ENCODE measurements at places on chromosomes 7 and 10. TPM values are rescaled to one million over a fixed set of nuclear protein-coding genes. Genes with fewer than 3 reads are reported as not detected.

- DNase-seq: no peak
Measured at GRCh38 chr7:140831724-140832123, 93.0 kb downstream of the BRAF start.

DNA sequence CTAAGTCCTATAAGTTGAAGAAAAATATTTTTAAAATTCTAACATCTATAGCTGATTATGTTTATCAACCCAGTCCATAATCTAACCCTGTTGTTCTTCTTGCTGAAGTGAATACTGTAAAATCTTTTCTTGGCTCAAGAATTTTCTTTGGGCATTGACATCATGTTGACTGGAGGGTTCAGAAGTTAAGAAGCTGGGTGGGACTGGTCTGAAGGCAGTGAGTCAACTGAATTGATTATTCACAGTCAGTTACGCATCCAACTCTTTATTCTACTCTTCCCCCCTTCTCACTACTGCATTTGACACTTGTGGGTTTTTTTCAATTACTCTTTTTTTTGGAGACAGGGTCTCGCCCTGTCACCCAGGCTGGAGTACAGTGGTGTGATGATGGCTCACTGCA is 31.0 kb downstream of the DENND2A start:
- no peak for DNase-seq

DNA sequence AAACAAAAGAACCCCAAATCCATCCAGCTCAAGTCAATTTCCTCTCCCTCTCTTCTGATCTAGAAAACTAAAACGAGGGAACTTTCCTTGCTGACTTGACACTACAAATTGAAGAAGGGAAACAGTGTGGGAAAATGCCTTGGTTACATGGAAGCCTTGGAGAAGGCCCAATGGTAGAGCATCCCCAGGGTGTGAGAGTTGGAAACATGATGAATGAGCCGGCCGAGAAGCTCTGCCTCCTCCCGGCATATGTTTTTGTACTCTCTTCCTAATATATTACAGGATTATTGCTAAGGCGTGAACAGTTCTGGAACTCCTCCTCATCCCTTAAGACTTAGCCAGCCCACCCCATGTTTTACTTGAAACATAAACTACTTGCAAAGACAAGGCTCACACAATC is 618.2 kb upstream of the MGMT start:
- DNase-seq: no peak

The PPP1R17 gene
- not detected for total RNA-seq

The LAMB4 gene
- total RNA-seq: 0.22 TPM

The GPAM gene
- 25.0 TPM for total RNA-seq

Data from left ventricle myocardium superior (tissue), 1 donor.